ENCODE measurements at places on chromosomes 3 and 15. TPM values are rescaled to one million over a fixed set of nuclear protein-coding genes. Genes with fewer than 3 reads are reported as not detected.

The SPATA12 gene
- under 0.01 TPM for total RNA-seq

The EOMES gene
- total RNA-seq, result not detected

The MCTP2 gene
- total RNA-seq, result 1.8 TPM

The NRG4 gene
- total RNA-seq, result not detected

The TTC23 gene
- 15.8 TPM for total RNA-seq

The HDDC3 gene
- 30.6 TPM for total RNA-seq

The MUC4 gene
- total RNA-seq, result not detected

The SNX33 gene
- total RNA-seq, result 13.7 TPM

The SKOR1 gene
- total RNA-seq, result not detected

The ZNF620 gene
- total RNA-seq, result 0.67 TPM

The BUB1B gene
- total RNA-seq, result 35.5 TPM

The GCNT3 gene
- not detected for total RNA-seq

The STRA6 gene
- 0.17 TPM for total RNA-seq

The DTWD1 gene
- 13.1 TPM for total RNA-seq

The TRAIP gene
- total RNA-seq, result 10.3 TPM

The POLQ gene
- total RNA-seq, result 4.7 TPM

The CHRD gene
- total RNA-seq, result 0.30 TPM

The GMPS gene
- total RNA-seq, result 50.6 TPM

The MEX3B gene
- total RNA-seq, result 7.9 TPM

The LRRN1 gene
- 0.17 TPM for total RNA-seq

The CILP gene
- total RNA-seq, result under 0.01 TPM

The TMEM212 gene
- not detected for total RNA-seq

The UROC1 gene
- not detected for total RNA-seq

The MTHFS gene
- total RNA-seq, result 10.8 TPM
